ENCODE measurements at places on chromosomes 5 and 9. TPM values are rescaled to one million over a fixed set of nuclear protein-coding genes. Genes with fewer than 3 reads are reported as not detected.

DNA sequence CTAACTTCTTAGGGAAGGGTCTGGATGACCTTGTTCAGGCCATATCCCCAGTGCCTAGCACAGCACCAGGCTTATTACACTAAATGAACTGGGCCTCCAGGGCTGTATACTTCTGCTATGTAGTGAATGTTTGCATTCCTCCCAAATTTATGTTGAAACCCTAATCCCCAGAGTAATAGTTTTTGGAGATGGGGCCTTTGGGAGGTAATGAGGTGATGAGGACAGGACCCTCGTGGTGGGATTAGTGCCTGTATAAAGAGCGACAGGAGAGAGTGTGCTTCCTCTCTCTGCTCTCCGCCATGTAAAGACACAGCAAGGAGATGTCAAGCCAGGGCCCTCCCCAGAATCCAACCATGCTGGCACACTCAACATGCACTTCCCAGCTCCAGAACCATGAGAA is 148.3 kb downstream of the SEC61B start:
- no peak for DNase-seq

DNA sequence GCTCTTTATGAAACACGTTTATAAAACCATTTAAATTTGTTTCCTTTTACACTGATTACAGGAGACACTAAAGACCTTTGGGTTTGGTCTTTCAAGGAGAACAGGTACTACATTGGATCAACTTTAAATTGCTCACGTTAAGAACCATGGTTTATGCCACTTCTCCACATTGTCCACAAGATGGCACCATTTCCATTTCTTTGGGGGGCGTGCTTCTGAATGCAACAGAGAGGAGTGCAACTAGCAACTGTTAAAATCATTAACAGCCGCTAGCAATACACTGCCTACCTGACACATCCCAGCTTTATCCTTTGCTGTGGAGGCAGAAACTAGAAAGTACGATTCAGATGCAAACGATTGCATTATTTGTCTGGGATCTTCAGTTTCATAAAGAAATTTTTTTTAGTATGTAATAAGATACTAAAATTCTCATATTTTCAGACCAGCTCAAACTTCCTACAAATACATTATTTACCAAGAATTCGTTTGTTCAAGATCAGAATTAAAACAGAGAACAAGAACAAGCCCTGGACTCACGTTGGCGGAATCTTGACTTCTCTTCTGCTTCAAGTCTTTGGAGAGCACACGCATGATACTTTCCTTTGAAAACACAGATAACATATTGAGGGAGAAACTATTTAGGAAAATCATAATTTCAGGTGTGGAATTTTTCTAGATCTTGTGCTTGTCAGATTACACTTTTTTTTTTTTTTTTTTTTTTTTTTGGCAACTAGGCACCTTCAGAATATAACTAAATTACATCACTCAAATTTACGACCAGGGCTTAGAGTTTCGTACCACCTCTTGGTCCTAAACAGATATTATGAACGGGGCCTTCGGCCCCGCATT is 702 bp downstream of the CDC20B start:
- peak; percentile 69 for DNase-seq

GRCh38 chr5:158979749-158980521 is 119.8 kb downstream of the EBF1 start:
- peak; percentile 42 for DNase-seq

DNA sequence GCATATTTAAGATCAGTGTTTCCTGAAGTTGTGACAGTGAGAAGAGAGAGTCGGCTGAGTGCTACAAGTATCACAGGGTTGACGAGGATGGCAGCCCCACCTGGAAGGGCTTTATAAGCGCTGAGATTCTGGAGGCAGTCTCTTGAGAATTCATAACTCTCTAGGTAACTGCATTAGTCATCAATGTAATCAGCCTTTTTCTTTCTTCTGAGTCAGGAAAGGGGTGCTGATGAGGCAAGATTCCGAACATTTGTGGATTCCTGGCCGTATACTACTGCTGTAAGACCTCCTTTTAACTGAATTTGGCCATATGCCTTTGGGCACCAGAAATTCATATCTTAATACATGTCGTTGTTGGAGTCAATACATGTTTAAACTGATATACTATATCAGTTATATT is 6.6 kb upstream of the RNF20 start:
- DNase-seq = no peak

GRCh38 chr9:133709691-133710571 is 28.2 kb downstream of the SARDH start:
- no peak for DNase-seq

DNA sequence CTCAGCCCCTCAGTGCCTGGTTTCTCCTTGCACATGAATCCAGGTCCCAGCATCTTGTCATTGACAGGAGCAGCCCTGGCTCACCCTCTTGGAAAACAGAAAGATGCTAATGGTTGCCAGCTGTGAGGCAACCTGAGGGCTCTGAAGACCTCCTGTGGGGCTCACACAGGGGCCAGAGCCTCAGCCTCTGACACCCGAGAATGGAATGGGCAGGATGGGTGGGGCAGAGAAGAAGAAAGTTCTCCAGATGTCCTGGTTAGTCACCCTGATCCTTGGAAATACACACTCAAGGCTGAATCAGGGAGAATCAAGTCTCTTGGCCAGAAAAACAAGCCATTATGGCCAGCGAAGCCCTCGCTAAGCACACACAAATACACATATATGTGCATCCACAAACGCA is 32.3 kb upstream of the SPATA31E1 start:
- no peak for DNase-seq

- no peak for DNase-seq
Measured at GRCh38 chr9:113475992-113476391, 12.5 kb downstream of the RGS3 start.

GRCh38 chr5:58056546-58056945 is 403.3 kb downstream of the PLK2 start:
- no peak for DNase-seq

- no peak for DNase-seq
Measured at GRCh38 chr5:158589939-158590338, 509.8 kb downstream of the EBF1 start.

GRCh38 chr9:87746186-87746585 is 20.3 kb downstream of the CTSL start:
- DNase-seq = no peak

DNA sequence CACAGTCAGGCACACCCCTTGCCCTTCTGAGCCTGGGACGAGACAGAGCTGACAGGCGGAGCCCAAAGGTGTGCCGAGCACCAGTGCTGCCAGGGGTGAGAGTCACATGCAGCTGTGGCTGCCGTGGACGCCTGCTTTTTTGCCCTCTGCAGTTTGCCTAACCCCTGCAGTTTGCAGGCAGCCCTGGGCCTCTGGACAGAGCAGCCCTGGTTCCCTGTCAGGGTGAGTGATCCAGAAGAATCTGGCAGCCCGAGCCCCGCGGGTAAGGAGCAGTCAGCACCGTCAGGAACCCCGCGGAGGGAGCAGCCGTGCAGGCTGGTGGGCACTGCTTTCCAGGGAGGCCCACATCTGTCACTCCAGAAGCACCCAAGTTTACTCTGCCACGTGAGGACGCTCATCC is 30.3 kb downstream of the CEP72 start:
- no peak for DNase-seq

DNA sequence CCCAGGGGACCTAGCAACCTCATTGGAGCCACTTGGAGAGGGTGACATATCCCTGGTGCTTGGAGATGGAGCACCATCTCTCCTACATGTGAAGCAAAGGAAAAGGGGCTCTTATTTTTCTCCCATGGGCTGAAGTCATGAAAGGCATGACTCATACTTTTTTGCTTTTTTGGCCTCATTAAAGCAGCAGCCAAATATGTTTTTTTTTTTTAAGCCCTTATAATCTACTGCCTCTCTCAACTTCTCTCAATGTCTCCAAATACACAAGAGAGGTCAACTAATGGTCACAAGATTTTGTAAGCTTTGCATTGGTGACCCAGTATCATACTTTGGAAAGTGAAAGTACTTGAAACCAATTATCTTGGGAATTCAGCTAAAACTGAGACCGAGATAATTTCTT is 1.6 kb upstream of the CFAP90 start:
- DNase-seq = no peak

GRCh38 chr5:180330810-180331646 is 22.1 kb downstream of the GFPT2 start:
- DNase-seq = no peak

GRCh38 chr5:159619826-159620225 is 289.5 kb upstream of the IL12B start:
- DNase-seq = no peak

DNA sequence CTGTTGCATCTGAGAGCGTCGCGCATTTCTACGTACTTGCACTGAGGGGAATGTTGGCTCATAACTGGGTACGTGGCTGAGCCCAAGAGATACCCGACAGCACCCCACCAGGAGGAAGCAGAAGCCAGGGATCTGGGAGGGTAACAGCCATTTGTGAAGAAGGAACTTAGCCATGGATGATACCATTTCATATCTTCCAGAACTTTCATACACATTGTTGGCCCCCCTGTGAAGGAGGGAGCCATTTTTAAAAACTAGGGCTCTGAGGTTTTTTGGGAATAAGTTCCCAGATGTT is 101.4 kb upstream of the SLC44A1 start:
- no peak for DNase-seq

GRCh38 chr5:91092859-91093783 is 290.0 kb downstream of the ARRDC3 start:
- no peak for DNase-seq

- peak; percentile 80 for DNase-seq
Measured at GRCh38 chr9:99105152-99106043, 485 bp downstream of the TGFBR1 start.

DNA sequence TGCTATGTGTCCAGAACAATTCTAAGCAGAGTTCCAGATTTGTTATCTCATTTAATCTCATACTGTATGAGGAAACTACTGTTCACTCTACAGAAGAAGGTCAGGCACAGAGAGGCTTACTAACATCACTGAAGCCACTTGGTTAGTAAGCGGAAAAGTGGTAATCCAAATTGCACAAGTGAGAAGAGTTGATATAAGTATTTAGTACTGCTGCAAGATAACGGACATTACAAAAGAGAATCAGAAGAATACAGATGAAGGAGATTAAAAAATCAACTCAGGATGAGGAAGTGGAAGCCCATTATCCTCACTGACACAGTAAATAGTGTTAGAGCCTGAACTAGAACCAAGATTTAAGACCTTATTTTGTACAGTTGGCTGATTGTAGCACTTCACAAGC is 22.3 kb upstream of the TLR4 start:
- DNase-seq = no peak

- DNase-seq = no peak
Measured at GRCh38 chr5:32299059-32299677, 13.6 kb downstream of the MTMR12 start.

GRCh38 chr9:25117791-25118190 is 560.5 kb downstream of the TUSC1 start:
- no peak for DNase-seq

DNA sequence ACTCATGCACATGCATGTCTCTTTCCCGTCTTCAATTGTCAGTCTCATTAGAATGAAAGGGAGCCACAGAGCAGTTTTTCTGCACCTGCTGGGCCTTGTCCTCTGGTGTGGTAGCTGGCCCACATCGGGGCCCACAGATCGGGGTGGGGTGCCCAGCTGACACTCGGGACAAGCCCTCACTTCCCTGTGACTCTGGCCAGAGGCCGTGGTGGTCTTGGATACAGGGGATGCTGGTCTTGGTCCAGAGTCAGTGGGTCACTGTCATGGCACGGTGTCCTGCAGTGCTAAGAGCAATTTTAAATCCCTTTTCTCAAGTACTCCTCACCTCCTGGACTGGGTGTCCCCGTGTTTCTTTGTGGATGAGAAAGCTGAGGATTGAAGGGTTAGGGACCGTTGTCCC is 193.2 kb downstream of the CACNA1B start:
- DNase-seq = no peak

- DNase-seq = no peak
Measured at GRCh38 chr9:127112056-127112455, 10.4 kb downstream of the ANGPTL2 start.

- no peak for DNase-seq
Measured at GRCh38 chr5:458547-459353, 15.8 kb downstream of the EXOC3 start.

- no peak for DNase-seq
Measured at GRCh38 chr9:21160178-21160577, 6.3 kb downstream of the IFNA21 start.

DNA sequence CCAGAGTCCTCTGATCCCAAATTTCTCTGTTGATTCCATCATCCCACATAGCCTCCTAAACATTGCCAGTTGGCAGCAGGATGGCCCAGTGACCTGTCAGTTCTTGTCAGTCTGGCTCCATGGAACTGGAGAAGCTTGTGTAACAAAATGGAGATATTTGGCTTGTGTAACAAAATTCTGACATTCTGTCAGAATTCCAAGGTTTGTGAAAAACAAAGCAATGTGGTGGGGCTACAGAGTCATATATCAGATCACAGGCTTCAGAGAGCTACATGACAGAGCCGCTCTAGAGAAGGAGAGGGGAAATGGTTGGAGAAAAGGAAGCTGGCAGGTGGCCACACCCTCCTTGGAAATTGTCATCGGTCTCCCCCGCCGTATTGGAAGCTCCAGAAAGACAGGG is 75.4 kb upstream of the MAN2A1 start:
- DNase-seq = no peak

DNA sequence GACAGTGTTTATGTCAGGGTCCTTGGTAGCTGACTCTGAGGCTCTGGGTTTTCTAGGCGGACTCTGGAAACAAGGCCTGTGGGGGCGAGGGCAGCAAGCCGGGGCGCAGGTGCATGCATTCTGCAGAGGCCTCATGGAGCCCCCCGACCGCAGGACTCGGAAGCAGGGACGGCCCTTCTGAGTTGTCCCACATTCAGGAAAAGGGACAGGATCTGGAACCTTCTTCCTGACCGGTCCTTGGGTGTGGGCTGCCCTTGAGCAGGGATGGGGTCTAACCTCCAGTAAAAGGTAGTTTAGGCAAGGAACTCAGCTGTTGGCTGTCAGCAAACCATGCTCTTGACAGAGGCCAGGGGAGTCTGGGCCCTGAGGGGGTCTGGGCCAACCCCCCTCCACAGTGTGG is 7.4 kb upstream of the COL5A1 start:
- DNase-seq = no peak

- peak; percentile 65 for DNase-seq
Measured at GRCh38 chr5:111364992-111365391, 140.8 kb downstream of the CAMK4 start.

The ZNF454 gene
- 4.2 TPM for total RNA-seq

The DOK3 gene
- 18.6 TPM for total RNA-seq

The IL5 gene
- not detected for total RNA-seq

The LIX1 gene
- 33.4 TPM for total RNA-seq

The MXD3 gene
- 6.6 TPM for total RNA-seq

The SH3PXD2B gene
- 22.8 TPM for total RNA-seq

The RASGEF1C gene
- 0.16 TPM for total RNA-seq

The TNFAIP8 gene
- 41.5 TPM for total RNA-seq

The KIF12 gene
- total RNA-seq = 202 TPM

The DBH gene
- not detected for total RNA-seq

The LCN6 gene
- 16.0 TPM for total RNA-seq

The P4HA2 gene
- 32.5 TPM for total RNA-seq

The OR1J1 gene
- not detected for total RNA-seq

The PPIC gene
- 46.1 TPM for total RNA-seq

The MAP3K1 gene
- 64.0 TPM for total RNA-seq

The SLC34A3 gene
- 0.13 TPM for total RNA-seq

The CAVIN4 gene
- 0.13 TPM for total RNA-seq

The CCDC183 gene
- total RNA-seq = 0.88 TPM

The LCN15 gene
- total RNA-seq = not detected

The MPDZ gene
- total RNA-seq = 25.1 TPM

The ASS1 gene
- 124 TPM for total RNA-seq

The SVEP1 gene
- total RNA-seq = 19.3 TPM

The CCDC192 gene
- not detected for total RNA-seq

The MVB12B gene
- 12.3 TPM for total RNA-seq

All from kidney (tissue), 22 donors.